ENCODE measurements at places on chromosomes 4 and X.

DNA sequence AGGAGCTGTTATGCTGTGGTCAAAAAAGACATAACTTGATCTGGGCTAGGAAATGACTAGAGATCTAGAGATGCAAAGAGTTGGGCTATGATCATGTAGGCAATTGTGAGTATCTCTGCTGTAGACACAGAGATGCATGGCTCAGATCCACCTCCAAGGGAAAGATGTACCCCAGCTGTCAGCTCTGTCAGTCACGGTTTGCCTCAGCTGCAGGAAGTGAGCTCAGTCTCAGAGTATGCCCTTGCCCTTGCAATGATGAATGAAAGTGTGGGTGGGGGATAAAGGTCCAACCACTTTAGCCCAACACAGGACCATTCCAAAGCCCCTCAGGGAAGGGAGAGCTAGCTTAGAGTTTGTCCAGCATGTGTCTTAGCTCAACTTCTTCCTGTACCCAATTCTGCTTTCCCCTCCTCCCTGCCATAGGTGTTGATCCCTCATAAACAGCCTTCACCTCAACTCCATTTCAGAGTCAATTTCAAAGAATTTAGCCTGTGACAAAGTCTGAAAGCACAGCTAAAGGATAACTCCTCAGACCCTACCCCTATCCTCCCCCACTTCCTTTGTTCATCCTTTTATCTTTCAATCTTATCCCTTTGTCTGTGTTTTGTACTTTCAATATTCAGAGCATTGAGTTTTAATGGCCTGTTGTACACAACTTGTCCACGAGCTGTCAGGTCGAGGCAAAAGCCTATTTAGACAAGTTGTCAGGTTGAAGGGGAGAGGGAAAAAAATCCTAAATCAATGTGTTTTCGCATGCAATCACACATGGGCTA, 90.6 kb downstream of the MID1IP1 start:
- no peak for DNase-seq

- DNase-seq, result no peak
Measured at GRCh38 chrX:148567229-148567628, 66.8 kb downstream of the AFF2 start.

- no peak for DNase-seq
Measured at GRCh38 chrX:132858018-132858417, 100.4 kb downstream of the HS6ST2 start.

DNA sequence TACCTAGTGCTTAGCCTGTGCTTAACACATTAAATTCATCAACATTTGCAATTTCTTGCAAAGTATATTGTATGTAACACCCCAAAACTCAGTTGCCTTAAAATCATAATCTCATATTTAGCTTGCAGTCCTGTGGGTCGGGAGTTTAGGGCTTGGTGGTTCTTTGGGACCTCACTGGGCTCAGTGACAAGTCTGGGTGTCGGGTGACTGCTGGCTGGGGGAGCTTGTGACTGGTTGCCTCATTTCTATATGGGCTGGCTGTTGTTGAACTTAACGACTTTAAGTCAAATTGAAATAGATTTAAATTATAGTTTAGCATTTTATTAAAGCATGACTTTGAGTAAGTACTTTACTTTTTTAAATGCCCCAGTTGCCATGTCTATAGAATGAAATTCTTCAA, 401.4 kb upstream of the NR3C2 start:
- no peak for DNase-seq

GRCh38 chr4:163941221-163941905, 446.9 kb downstream of the TMA16 start:
- DNase-seq, result no peak

- DNase-seq, result no peak
Measured at GRCh38 chr4:54414545-54414944, 185.5 kb downstream of the PDGFRA start.

GRCh38 chr4:106762666-106763443, 273.3 kb downstream of the DKK2 start:
- DNase-seq, result peak; percentile 83

- no peak for DNase-seq
Measured at GRCh38 chr4:70298051-70298450, 36.7 kb upstream of the CABS1 start.

GRCh38 chr4:129899849-129900248, 803.9 kb downstream of the C4orf33 start:
- no peak for DNase-seq

DNA sequence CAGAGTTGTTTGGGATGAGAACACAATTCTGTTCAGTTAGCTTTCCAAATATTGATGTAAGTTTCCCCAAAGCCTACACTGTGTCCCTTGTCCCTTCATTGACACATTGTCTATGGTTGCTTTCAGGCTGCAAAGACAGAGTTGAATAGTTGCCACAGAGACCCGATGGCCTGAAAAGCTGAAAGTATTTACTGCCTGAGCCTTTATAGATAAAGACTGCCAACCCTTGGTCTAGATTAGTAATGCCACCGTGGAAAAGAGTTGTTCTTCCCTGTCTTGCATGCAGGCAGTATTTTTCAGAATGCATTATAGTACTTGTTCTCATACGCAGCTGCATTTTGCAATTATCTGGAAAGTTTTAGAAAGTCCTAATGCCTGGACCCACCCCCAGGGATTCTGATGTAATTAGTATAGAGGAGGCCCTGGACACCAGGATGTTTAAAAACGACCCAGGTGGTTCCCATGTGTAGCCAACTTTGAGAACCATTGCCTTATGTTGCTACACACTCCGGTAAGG, 180.8 kb downstream of the FRMPD4 start:
- DNase-seq, result no peak

DNA sequence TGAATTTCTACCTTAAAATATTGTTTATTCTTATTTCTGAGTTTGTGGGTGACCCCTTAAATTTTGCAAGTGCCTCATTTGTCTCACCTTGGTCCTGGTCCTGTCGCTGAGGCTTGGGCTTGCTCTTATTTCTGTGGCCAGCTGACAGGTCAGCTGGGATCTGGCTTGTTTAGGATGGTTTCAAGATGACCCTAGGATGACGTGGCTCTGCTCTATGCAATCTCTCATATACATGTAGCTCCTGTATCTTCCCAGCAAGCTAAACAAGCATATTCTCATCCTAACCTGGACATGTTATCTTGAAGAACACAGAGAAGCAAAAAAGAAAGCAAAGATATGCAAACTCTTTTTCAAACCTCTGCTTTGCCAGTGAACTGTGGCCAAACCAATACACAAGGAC, 158.4 kb downstream of the BANK1 start:
- no peak for DNase-seq

- DNase-seq, result no peak
Measured at GRCh38 chrX:19683817-19684216, 168.5 kb upstream of the MAP3K15 start.

DNA sequence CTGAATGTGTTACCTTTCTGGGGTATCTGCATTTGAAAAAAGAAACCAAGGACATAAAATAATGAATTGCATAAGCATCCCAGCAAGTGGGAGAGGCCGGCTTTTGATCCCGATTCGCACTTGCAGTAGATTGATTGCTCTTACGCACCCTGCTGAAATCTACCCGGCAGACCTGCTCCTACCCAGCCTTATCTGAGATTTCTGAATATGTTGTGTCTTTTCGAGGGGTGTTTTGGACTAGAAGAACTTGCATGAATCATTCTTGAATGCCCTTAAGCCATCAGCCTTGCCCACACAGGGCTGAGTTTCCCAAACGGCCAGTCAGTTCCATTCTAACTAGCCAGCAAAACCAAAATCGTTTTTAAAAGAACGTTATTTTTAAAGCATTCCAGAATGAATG, 174.4 kb upstream of the BCOR start:
- no peak for DNase-seq

- DNase-seq, result peak; percentile 78
Measured at GRCh38 chr4:4384837-4385236, 2.1 kb upstream of the NSG1 start.

DNA sequence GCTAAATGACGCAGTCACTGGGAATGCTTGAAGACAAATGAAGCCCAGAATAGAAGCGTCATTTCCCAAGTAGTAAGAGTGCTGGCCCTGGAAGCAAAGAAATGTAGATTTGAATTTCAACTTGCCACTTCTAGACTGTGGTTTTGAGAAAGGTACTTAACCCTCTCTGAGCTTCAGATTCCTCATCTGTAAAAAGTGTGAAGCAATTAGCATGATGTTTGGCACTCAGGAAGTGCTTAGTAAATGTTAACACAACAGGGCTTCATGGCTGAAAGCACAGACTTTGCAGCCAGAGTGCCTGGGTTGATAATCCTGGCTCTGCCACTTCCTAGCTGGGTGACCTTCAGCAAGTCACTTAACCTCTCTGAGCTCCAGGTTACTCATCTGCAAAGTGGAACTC, 147.4 kb upstream of the RPS6KA3 start:
- DNase-seq, result no peak

GRCh38 chr4:123350191-123350544, 46.4 kb upstream of the SPRY1 start:
- DNase-seq, result peak; percentile 74

- DNase-seq, result no peak
Measured at GRCh38 chr4:53987761-53988171, 76.6 kb downstream of the CHIC2 start.

All from cerebellar cortex (tissue), 1 donor.